Adrenal gland (tissue), 19 donors: ENCODE measurements at places on chromosomes 5 and 9. TPM values are rescaled to one million over a fixed set of nuclear protein-coding genes. Genes with fewer than 3 reads are reported as not detected.

The BAAT gene
- not detected for total RNA-seq

The SLC34A1 gene
- not detected for total RNA-seq

The SPATA6L gene
- total RNA-seq = 2.9 TPM

The INSL6 gene
- not detected for total RNA-seq

The SLC25A46 gene
- total RNA-seq = 39.9 TPM

- no peaks in the 10 kb centered on the region for H3K27me3 ChIP-seq
- no peaks in the 10 kb centered on the region for H3K36me3 ChIP-seq
- DNase-seq = no peak
- no peak overlapping the region for H3K27ac ChIP-seq
These were observed 474.8 kb downstream of the EFNA5 start for GRCh38 chr5:107195890-107196395.

DNA sequence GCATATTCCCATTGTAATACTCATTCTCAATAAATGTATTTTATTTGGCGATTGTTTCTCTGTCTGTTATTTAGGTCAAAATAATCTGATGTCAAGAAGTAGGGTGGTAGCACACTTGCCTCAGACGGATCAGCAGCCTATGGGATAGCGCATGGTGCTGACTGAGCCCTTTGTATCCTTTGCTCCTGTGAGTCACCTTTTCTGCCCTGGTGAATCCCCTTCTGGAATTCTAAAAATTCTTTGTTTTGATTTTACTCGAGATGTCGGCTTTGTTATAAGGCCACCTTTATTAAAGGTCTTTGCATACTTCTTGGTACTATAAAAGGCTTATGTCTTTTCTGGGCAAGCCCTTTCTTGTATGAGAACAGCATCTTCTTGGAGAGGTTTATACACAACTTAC is 1187.8 kb downstream of the CDH9 start:
- H3K36me3 ChIP-seq = no peaks in the 10 kb centered on the region
- no peak overlapping the region for H3K27ac ChIP-seq
- H3K4me1 ChIP-seq = no peaks in the 10 kb centered on the region
- no peak for DNase-seq
- H3K27me3 ChIP-seq = no peaks in the 10 kb centered on the region

- DNase-seq = no peak
- H3K27me3 ChIP-seq = no peaks in the 10 kb centered on the region
- no peak overlapping the region for H3K27ac ChIP-seq
- no peak overlapping the region for H3K4me3 ChIP-seq
- H3K4me1 ChIP-seq = no peaks in the 10 kb centered on the region
These were observed 30.1 kb downstream of the ARRDC3 start for GRCh38 chr5:91352831-91353695.

GRCh38 chr9:129174724-129175514 is 3.1 kb downstream of the IER5L start:
- peak overlapping the region; percentile 95 for H3K4me3 ChIP-seq
- peak overlapping the region; percentile 95 for H3K27ac ChIP-seq
- peaks cover 25% of the 10 kb centered on the region for H3K4me1 ChIP-seq
- no peaks in the 10 kb centered on the region for H3K36me3 ChIP-seq
- no peaks in the 10 kb centered on the region for H3K27me3 ChIP-seq

DNA sequence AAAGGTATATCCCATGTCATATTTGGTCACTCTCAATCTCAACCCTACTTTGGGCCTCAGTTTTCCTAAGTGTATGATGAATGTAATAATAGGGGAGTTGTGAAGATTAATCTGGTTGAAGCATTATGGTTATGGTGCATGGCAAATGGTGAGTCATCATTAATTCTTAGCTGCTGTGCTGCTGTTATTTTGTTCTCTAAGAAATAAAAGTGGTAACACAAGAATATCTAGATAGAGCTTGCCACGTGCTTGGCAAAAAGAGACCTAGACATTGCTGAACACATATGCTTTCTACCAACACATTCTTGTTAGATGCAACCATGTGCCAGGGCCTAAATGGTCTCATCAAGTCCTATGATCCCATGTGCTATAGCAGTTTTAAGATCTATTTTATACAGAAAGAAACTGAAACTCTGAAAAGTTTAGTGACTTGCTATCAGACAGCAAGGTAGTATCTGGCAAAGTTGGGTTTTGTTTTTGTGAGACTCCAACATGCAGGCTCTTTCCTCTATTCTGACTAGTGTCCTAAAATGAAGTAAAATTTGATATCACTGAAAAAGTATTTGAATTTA is 699.9 kb upstream of the MEF2C start:
- no peak for DNase-seq
- no peaks in the 10 kb centered on the region for H3K4me1 ChIP-seq
- no peaks in the 10 kb centered on the region for H3K27me3 ChIP-seq
- H3K4me3 ChIP-seq = no peak overlapping the region
- H3K27ac ChIP-seq = no peak overlapping the region
- no peaks in the 10 kb centered on the region for H3K36me3 ChIP-seq

DNA sequence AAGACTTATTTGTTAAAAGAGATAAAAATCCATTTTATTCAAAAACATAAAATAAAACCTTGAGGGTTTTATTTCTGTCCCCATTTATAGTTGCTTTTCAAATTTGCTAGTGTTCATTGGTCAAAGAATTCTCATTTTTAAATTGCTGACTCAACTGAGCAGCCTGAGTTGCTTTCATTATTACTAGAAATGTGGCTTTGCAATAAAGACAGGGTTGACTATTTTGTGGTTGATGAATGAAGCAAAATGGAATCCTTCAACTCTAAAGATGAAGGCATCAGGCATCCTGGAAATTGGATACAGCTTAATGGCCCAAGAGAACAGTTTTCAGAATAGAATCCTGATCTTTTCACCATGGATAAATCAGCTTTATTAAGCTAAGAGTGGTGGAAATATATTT is 23.9 kb upstream of the PPP3R2 start:
- H3K4me1 ChIP-seq = no peaks in the 10 kb centered on the region
- H3K4me3 ChIP-seq = no peak overlapping the region
- no peak overlapping the region for H3K27ac ChIP-seq
- H3K36me3 ChIP-seq = no peaks in the 10 kb centered on the region
- no peaks in the 10 kb centered on the region for H3K27me3 ChIP-seq
- no peak for DNase-seq
